Daoy (cell line): ENCODE measurements at places on chromosomes 12 and 14.
A peak's percentile ranks its signal among the peaks of the same experiment; 100 is the strongest.

DNA sequence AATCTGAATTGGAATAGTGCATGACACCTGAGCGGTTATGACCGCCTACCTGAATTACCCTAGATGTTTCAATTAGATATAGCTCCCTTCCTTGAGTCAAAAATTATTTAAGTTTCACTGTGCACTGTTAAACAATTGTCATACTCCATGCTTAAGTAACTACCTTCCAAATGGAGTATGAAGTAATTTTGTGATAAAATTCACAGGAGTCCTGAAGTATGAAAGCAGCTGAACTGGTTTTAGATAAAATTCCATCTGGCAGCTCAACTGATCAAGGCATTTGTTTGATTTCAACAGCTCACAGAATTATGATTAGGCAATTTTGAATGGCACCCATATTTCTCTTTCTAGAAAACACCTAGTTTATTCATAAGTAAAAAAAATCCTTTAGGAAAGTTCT, 19.5 kb downstream of the PRICKLE1 start:
- no peak for DNase-seq

DNA sequence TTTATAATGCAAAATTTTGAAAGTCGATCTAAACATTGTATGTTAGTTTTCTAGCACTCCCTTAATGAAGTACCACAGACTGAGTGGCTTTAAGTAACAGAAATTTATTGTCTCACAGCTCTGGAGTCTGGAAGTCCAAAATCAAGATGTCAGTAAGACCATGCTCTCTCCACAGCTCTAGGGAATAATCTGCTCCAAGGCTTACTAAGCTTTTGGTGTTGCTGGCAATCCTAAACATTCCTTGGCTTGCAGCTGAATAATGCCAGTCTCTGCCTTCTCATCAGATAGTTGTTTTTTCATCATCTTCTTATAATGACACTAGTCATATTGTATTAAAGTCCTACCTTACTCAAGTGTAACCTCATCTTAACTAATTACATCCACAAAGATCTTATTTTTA, 102.2 kb downstream of the RASSF9 start:
- no peak for DNase-seq

DNA sequence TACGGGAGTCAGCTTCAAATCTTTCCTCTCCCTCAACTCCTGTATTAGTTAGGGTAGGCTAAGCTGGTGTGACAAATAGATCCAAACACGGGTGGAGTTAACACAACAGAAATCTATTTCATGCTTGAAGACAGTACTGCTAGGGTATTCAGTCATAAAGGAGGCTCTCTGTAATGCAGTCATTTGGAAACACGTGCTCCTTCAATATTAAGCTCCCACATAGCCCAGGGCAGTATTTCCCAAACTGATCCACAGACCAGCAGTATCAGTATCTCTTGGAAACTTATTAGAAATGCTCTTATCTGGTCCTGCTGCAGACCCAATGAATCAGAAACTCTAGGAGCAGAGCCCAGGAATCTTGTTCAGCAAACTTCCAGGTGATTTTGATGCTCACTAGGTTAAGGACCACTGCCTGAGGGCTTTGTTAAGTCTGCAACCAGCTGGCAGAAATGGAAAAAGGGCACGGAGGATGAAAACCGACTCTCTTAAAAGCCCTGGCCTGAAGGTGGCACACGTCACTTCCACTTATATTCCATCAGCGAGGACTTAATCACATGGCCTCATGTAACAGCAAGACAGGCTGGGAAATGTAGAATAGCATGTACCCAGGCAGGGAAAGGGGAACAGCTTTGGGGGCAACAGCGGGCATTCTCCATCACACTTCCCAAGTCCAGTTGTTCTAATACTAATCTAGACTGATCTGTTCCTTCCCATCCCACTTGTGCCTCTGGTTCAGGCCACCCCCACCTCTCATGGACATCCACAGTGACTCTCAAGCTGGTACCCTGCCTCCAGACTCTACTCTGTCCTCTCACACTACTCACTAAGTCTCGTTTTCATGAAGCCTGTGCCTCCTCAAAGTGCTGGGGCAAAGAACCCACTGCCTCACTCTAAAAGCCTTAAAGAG, 38.2 kb upstream of the RIC8B start:
- peak; percentile 37 for DNase-seq

- DNase-seq, result no peak
These were observed 412 bp downstream of the FGFR1OP2 start for GRCh38 chr12:26938701-26939062.

GRCh38 chr14:105042813-105043212, 21.9 kb upstream of the CDCA4 start:
- no peak for DNase-seq

DNA sequence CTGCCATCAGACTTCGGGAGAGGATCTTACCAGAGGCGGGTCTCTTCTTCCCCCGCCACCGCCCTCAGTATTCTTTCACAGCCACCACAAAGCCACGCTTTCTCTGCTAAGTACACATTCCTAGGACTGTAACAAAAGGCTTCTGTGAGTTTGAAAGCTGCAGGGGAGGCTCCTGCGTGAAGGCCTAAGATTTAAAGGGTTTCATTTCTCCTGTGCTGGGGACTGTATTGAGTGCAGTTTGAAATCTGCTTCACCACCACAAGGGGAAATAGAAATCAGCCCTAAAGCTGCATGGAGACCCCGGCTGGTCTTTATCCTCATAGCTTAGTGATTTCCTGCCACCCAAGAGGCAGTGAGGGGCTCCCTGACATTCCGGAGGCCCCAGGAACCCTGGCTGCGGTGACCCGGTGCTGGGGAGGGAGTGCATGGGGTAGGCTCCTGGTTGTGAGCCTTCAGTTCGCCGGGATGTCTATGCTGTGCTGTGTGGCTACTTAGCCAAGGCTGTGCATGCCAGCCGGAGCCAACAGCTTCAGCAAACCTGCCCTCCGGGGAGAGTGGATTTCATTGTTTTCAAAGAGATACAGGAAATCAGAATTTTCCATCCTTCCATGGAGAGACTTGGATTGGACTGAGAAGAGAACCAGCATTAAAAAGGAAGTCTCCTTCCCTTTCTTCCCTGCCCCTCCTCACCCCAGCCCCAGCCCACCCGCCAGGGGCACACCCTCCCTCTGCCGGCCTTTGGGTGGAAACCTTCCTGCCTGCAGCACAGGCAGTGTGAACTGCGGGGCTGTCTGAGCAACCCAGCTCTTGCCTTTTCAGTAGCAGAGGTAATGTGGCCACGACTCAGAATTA, 163.3 kb downstream of the ETV6 start:
- no peak for DNase-seq

- DNase-seq, result no peak
These were observed 37.3 kb downstream of the FBLN5 start for GRCh38 chr14:91910196-91910595.

DNA sequence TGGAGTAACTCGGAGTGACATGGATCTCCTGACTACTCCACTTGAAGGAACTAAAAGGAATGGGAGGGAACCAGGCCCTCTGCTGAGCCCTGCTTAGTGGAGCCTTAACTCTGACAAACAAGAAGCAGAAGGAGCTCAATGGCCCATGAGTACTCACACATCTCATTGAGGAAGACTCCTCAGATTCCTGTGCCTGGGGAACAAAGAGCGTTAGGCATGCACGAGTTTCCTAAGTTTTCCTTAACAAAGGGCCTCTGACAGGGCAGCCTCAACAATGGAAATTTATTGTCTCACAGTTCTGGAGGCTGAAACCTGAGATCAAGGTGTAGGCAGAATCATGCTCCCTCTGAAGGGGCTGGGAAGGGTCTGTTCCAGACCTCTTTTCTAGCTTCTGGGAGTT, 185.7 kb upstream of the NTF3 start:
- no peak for DNase-seq

GRCh38 chr12:28456934-28457710, 266.9 kb downstream of the CCDC91 start:
- DNase-seq, result no peak

- DNase-seq, result no peak
These were observed 30.6 kb upstream of the PTPRQ start for GRCh38 chr12:80413462-80413861.

- no peak for DNase-seq
These were observed 21.1 kb downstream of the IRF2BPL start for GRCh38 chr14:77007183-77007974.

DNA sequence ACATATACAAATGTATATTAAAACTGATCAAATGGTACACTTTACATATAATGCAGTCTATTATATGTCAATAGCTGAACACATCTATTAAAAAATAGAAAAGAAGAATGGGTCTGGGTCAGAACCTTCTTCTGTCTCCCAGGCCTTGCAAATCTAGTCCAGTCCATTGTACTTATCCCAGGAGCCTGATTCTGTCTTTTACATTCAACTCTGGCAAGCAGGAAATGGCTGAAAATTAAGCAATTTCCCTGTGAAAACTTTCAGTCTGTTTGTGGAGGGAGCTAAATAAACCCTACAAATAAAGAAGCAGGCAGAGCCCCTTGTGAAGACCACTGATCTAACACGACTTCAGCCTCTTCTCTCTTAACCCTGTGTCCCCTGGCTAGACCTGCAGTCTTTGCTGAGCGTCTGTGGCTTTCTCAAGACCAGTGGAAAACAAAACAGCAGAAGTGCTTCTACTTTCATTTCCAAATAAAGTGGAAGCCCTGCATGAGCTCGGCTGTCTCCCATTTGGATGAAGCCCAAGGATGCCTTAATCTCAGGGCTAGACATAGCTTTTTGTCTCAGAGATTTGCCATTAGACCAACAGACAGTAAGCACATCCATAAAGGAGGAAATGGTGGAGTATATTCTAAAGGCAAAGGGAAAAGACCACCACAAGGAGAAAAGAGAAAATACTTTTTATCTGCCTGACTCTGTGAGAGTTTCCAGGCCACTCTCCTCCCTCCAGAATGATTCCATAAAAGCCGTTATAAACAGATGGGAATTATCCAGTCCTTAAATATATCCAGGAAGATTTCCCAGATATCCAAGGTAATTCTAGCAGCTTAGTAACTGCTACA, 48.2 kb downstream of the CRACR2A start:
- no peak for DNase-seq

DNA sequence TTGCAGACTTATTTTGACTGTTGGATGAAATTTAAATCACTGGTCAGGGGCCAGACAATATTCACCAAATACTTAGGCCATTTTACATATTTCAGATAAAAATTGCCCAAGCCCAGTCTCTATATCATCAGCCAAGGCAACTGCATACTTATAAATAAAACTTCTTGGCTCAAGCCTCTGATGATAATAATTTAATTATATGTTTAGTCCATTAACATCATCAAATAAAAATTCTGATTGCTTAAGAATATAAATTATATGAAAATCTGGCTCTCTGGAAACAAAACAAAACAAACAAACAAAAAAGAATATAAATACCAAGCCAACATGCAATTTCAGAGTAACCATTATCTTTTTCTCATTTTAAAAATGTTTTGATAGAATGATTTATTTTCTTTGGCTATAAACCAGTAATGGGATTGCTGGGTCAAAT, 165.2 kb downstream of the BTG1 start:
- DNase-seq, result no peak

DNA sequence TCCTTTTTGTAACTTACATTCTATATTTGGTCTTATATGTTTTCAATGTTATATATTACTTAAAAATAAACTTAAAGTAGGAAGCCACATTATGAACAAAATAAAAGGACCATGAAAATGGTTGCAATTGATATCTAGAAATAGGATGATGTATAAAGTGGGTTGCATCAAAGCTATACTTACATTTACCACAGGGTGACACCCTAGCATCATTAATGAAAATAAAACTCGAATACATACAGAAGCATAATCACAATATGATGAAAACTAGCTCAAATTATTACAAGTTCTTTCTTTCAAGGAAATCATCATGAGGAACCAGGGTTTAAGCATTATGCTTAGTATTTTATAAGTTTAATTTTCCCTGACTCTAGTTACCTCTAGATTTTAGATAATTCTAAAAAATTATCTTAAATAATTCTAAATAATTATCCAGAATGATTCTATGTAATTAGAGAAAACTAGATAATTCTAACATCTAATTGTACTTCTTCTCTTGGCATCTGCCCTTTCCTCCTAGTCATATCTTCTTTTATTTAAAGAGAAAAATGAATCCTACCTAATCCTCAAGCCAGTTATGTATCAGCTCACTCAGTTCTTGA, 31.2 kb downstream of the TAS2R7 start:
- DNase-seq, result peak; percentile 1

DNA sequence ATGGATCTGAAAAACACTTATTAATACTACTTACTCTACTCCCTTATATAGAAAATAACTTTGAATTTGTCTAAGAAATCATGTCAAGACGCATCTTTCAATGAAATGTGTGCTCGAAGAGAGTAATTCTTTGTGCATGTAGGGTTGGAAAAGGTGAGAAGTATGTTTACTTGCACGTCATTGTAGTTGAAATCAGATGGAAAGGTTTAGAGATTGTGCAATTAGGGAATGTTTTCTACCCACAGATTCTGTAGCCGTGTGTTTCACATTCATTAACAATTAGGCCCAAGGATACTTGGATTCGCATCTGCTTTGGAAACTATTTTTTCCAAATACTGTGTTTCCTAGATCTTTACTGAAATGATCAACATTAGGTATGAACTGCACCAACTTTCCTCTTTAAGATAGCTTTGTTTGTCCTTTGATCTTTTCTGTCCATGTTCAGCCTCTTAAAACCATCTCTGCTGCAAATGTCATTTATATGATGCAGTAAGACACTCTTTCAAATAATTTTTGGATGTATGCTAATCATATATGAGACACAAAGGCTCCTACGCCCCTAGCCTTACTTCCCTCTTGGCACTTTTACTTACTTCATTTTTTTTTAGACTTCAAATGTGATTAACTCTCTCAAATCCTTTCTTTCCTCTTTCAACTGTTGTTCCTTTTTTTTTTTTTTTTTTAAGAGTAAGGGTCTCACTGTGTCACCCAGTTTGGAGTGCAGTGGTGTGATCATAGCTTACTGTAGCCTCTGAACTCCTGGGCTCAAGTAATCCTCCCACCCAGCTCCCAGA, 58.0 kb upstream of the PSMA6 start:
- DNase-seq, result no peak

DNA sequence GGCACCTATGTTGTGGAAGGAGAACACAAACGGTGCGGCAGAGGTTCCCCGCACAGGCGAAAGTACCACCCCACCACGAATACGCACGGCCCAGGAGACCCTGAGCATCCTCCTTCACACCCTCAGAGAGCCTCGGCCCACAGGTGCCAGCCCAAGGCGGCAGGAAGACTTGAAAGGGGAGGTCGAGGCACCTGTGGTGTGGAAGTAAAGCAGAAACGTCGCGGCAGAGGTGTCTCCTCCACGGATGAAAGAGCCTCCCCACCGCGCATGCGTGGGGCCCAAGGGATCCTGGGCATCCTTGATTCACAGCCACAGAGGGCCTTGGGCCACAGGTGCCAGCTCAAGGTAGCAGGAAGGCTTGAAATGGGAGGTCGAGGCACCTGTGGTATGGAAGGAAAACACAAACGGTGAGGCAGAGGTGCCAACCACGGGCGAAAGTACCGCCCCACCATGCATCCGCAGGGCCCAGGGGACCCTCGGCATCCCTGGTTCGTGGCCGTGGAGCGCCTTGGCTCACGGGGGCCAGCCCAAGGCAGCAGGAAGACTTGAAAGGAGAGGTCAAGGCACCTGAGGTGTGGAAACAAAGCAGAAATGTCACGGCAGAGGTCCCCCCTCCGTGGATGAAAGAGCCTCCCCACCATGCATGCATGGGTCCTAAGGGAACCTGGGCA, 380.1 kb downstream of the ALG10 start:
- peak; percentile 3 for DNase-seq
